Forelimb muscle (tissue), 1 donor: ENCODE measurements at places on chromosomes 5 and 9. TPM values are rescaled to one million over a fixed set of nuclear protein-coding genes. Genes with fewer than 3 reads are reported as not detected.

Gene MAMDC4
- 4.8 TPM for polyA plus RNA-seq

DNA sequence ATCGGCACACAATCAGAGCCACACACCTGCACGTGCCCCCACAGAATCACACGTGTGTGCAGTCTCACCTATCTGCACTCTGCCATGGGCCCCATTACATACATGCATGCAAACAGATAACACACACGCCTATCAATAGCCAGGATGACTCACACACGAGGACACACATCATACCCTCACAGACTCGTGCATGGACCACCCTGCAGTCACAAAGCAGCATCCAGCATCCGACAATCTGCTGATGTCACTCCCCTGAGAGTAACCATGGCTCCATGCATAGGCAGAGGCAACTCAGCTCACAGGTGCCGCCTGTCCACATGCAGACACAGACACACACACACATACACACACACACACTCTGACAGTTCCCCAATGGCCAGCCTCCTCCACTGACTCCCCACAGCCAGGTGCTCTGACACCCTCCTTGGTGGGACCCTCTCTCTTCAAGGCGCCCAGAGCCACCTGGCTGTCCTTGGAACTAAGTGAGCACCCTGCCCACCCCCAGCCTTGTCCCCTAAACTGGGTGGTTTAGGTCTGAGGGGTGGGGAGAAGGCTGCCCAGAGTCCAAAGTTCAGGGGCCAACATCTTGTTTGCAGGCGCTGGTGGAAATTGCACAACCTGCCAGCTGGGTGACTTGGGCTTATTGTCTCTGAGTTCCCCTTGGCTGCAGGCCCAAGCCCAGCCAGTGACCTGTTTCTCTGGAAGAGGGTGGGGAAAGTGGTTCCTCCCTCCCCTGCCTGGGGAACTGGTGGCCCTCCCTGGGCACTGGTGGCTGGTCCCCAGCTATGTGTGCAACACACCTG, 34.6 kb upstream of the NEK6 start:
- DNase-seq: no peak

DNA sequence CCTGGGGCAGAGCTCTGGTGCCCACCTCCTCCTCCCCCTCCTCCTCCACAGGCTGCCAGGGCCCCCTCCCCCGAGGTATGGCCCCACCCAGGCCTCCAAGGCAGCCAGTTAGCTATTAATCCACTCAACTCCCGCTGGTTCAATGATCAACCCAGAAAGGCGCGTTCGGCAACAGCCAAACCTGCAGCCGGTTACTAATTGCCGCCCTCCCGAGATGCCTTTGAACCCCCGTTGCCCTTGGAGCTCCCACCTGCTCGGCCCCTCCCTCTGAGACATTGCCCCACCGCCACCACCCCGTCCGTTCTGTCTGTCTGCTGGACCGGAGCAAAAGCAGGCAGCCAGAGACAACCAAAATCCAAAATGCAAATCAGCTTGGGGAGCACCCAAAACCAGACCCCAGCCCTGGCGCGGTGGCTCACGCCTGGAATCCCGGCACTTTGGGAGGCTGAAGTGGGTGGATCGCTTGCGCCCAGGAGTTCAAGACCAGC, 25.8 kb downstream of the NOTCH1 start:
- no peak for DNase-seq

GRCh38 chr5:112004867-112005622, 248.1 kb upstream of the NREP start:
- DNase-seq: no peak

DNA sequence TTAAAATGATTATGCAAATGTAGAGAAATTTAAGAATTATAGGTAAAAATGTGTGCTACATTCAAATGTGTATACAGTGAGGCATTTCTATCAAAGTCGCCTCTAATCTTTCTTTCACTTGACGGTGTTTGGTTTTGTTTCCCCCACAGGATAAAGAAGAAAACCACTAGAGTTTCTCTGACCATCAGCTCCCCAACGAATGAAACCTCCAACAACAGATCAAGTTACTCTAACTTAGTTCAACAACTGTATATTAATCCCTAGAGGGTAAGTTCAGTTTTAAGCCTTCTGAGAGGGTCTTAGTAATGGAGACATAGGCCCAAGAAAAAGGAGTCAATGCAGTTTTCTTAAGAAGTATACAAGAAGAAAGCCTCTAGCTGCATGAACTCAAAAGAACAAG, 11.5 kb upstream of the MYOT start:
- DNase-seq: no peak

Gene SLC36A2
- 0.62 TPM for polyA plus RNA-seq

Gene PAEP
- polyA plus RNA-seq: not detected

DNA sequence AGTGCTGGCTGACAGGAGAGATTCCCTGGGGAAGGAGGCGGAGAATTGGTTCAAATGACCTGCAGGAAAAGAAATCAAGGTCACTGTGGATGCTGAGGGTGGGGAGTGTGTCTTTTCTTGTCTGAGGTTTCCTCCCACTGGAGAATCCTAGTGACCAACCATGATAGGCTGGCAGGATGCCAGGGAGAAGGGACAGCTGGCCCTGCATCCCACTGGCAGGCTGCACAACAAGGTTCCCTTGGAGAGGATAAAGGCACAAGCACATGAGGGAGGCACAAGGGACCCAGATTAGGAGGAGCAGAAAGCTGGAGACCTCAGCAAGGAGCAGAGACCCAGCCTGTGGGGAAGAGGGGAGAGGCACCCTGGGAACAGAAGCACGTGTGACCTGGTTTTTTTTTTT, 11.4 kb upstream of the ZDHHC12 start:
- no peak for DNase-seq

GRCh38 chr5:219460-219863, 1.3 kb downstream of the SDHA start:
- no peak for DNase-seq

GRCh38 chr9:98430535-98431292, 175.3 kb upstream of the TBC1D2 start:
- DNase-seq: no peak

Gene PKD2L2
- 0.83 TPM for polyA plus RNA-seq

Gene RNF20
- polyA plus RNA-seq: 35.7 TPM

GRCh38 chr5:102049517-102049916, 246.6 kb downstream of the SLCO4C1 start:
- DNase-seq: no peak

- no peak for DNase-seq
Observed at GRCh38 chr5:76472335-76473008, 69.4 kb downstream of the IQGAP2 start.

DNA sequence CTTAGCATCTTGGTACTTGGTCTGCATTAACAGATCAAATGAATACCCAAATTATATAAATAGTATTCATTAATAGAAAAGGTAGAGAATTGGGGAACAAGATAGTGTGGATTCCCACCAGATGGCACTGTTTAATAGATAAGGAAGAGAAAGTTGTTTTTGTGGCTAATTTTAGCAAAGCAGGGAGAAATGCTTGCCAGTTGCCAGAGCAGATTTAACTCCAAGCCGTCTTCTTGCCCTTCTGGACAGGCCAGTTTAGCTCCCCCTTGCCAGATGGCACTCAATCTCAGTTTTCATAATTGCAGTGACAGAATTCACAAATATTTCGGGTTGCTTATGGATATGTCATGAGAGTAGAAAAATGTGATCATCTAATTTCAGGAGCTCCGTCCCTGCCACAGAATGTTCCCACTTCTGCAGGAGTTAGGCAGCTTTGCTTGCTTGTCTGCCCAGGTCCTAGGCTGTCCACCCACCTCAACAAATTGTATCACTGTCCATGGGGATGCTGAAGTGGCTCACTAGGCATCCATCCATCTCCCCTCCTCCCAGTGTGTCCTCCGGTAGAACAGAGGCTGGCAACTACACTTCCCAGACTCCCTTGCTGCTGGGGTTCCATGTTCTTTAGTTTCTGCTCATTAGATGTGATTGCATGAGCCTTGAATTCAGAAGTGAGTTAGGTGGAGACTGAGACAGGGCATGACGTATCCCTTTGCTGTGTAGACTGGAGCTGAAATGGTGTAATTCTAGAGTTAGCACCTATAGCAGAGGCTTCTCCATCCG, 11.8 kb upstream of the HEXB start:
- DNase-seq: no peak

GRCh38 chr5:76576450-76576849, 46.8 kb downstream of the F2RL2 start:
- peak; percentile 53 for DNase-seq

- no peak for DNase-seq
Observed at GRCh38 chr5:123690821-123691220, 178.8 kb downstream of the CSNK1G3 start.

DNA sequence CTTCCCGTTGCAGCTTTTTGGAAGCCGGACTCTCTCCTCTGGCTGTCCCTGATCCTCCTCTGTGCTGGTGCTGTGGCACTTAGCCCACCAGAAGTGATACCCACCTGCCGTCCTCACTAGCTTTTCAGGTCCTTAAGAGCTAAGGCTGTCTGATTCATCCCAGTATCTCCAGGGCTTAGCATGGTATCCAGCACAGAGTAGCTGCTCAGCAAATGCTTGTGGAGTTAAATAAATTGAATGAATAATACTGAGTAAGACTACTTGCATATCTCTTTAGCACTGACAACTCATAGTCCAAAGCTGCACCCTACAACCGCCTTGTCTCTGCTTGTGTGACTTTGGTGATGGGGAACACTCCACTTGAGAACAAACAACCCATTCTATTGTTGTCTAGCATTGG, 7.7 kb upstream of the XPA start:
- no peak for DNase-seq

Gene CATSPER3
- polyA plus RNA-seq: 0.87 TPM

DNA sequence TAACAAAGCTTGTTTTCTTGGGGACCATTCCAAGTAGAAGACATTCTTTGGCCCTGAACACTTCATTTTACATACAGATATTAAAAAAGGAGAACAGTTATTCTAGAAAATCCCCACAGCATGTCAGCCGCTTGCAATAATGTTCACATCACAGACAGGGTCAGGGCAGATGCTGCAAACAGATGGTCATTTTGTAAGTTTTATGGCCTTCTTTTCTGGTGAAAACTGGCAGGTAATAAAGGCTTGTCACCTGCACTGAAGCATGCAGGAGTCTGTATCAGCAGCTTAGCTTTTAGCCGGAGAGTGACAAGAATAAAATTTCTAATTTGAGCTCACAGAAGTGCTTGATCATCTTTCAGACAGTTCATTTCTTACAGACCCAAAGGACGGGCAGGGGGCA, 220.9 kb upstream of the DAP start:
- DNase-seq: no peak

DNA sequence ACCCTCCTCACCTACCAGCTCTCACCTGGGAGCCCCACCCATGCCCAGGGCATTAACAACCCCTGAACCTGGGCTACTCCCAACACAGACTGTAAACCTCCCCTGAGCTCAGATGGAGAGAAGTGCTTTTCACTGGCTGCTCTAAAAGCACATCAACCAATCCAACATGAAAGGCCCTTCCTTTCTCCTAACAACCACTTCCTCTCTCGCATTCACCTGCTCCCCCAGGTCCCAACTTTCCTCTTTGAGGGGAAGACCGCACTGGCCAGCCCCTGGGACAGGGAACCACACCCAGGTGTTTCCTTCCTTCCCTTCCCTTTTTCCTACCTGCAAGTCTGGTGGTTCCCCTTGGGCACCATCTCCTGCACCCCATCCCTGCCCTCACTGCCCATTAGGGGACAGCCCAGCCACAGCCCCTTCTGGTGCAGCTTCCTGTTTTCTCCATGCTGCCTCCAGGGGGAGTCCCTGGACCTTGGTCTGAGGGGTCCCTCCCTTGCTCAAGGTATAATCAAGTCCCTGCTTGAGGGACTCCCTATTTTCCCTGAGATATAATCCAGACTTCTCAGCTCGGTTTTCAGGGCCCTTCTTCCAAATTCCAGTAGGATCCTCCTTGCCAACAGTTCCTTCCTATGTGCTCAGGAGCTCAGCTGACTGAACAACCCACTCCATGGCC, 30.5 kb upstream of the DAB2IP start:
- no peak for DNase-seq

GRCh38 chr9:81141961-81142360, 547.4 kb downstream of the TLE1 start:
- DNase-seq: no peak

- no peak for DNase-seq
Observed at GRCh38 chr9:116697362-116697761, 10.3 kb downstream of the TRIM32 start.

- no peak for DNase-seq
Observed at GRCh38 chr5:137440795-137441194, 58.3 kb downstream of the SPOCK1 start.

Gene KCNV2
- polyA plus RNA-seq: 0.27 TPM

DNA sequence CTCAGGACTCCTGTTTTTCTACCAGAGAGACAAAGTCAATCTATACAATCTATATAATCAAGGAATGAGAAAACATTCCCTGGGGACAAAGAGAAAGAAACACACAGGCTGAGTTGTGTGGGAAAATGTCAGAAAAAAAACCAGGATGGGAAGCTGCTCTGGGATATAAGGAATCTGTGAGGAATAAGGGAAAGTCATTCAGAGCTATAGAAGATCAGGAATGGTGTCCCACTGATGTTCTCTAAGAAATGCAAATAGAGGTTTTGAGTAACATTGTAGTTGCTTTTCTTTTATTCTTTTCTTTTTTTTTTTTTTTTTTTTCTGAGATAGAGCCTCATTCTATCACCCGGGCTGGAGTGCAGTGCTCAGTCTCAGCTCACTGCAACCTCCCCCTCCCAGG, 605.9 kb upstream of the KLF4 start:
- no peak for DNase-seq

DNA sequence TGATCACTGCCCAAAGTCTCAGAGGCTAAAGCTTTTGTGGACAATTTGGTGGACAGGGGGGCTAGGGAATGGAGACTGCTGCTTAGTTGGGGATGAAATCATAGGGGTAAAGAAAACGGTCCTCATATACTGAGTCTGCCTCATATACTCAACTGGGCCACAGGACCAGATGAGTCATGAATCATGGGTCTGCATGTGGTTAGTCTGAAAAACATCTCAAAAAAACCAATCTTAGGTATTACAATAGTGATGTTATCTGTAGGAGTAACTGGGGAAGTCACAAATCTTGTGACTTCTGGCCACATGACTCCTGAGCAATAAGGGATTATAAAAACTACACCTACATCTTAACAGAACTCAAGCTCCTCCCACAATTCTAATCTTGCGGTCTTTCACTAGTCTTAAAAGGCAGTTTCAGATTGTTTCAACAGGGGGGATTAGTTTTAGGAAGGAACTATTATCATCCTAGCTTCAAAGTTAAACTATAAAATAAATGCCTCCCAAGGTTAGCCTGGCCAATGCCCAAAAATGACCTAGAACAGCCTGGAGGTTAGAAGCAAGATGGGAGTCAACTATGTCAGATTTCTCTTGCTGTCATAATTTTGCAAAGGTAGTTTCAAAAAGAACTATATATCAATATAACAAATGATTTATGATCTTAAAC, 17.5 kb downstream of the TMEM161B start:
- no peak for DNase-seq

Gene KIAA1958
- polyA plus RNA-seq: 3.3 TPM

Gene ZNF79
- polyA plus RNA-seq: 4.3 TPM

GRCh38 chr5:102700120-102700831, 54.8 kb upstream of the PAM start:
- no peak for DNase-seq

Gene FOXE1
- polyA plus RNA-seq: not detected

DNA sequence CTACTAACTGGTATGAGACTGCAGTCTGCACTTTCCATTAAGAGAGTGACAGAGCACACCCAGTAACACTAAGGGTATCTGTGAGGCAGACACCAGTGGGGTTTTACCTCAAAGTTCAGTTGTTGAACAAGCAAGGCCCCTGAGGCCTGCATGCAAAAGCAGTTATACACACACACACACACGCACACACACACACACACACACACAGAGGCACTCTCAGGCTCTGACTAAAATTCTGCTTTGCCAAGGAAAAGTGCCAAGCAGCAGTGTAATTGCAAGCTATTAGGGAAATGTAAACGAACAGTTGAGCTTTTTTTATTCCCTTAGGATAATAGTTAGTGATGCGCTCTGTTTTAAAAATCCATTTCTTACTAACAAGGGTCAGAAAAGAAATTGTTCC, 377.1 kb downstream of the SPOCK1 start:
- no peak for DNase-seq
